ENCODE measurements at places on chromosomes 16 and 17.

DNA sequence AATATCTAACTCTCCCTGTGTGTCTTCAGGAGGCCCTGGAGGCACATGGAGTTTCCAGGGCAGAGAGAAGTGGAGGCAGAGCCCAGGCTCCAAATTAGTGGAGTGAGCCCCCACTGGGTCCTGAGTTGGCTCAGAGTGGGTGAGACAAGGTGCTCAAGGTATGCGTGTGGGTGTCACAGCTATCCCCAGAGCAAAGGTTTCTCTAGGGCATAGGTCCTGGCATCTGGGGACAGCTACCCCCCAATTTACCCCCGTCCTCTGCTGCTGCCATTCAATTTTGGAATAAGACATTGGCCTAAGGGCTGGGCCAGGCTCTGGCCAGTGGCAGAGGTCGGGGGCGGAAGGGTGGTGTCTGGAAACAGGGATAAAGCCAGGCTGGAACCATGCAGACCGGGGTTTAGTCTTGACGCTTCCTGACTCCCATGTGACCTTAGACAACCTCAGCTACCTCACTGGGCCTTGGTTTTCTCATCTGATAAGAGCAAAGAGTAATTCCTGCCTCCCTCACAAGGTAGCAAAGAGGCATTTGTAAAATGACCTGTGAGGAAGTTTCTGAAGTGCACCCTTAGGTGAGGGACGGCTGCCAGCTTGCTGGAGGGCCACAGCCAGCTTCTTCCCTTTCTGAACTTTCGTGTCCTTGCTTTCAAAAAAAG is 78.2 kb upstream of the TMEM97 start:
- H3K4me3 ChIP-seq = no peak overlapping the region
- H3K36me3 ChIP-seq = no peaks in the 10 kb centered on the region
- DNase-seq = no peak
- H3K27ac ChIP-seq = no peak overlapping the region
- H3K4me1 ChIP-seq = no peaks in the 10 kb centered on the region
- H3K27me3 ChIP-seq = no peaks in the 10 kb centered on the region

DNA sequence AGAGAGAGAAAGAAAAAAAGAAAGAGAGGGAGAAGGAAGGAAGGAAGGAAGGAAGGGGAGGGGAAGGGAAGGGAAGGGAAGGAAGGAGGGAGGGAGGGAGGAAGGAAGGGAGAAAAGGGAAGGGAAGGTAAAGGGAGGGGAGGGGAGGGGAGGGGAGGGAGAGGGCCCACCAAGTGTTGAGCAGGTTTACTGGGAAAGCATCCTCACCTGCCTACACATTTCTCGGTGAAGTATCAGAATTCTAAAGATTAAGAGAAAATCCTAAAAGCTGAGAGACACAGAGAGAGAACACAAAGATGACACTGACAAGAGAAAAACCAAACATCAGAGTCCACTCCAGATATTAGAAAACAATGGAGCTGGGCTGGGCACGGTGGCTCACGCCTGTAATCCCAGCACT is 12.3 kb upstream of the CMTM3 start:
- H3K27ac ChIP-seq = no peak overlapping the region
- no peak overlapping the region for H3K4me3 ChIP-seq
- no peak for DNase-seq
- no peaks in the 10 kb centered on the region for H3K36me3 ChIP-seq

GRCh38 chr16:85991856-85992255 is 92.9 kb downstream of the IRF8 start:
- H3K4me3 ChIP-seq = no peak overlapping the region
- no peak overlapping the region for H3K27ac ChIP-seq
- H3K27me3 ChIP-seq = peaks cover 28% of the 10 kb centered on the region
- no peaks in the 10 kb centered on the region for H3K36me3 ChIP-seq
- no peak for DNase-seq

- H3K4me1 ChIP-seq = peaks cover 2% of the 10 kb centered on the region
- peaks cover 3% of the 10 kb centered on the region for H3K27me3 ChIP-seq
Measured at GRCh38 chr17:6671431-6671830, 19.9 kb downstream of the C17orf100 start.

GRCh38 chr17:61410141-61411010 is 10.7 kb downstream of the TBX2 start:
- no peaks in the 10 kb centered on the region for H3K27me3 ChIP-seq
- H3K36me3 ChIP-seq = no peaks in the 10 kb centered on the region
- H3K4me1 ChIP-seq = peaks cover 50% of the 10 kb centered on the region
- H3K27ac ChIP-seq = no peak overlapping the region

GRCh38 chr16:15897834-15898254 is 9.4 kb upstream of the CEP20 start:
- peaks cover 4% of the 10 kb centered on the region for H3K4me1 ChIP-seq
- no peaks in the 10 kb centered on the region for H3K27me3 ChIP-seq
- no peak overlapping the region for H3K27ac ChIP-seq
- H3K36me3 ChIP-seq = no peaks in the 10 kb centered on the region
- H3K4me3 ChIP-seq = no peak overlapping the region
- DNase-seq = no peak

- no peaks in the 10 kb centered on the region for H3K4me1 ChIP-seq
- H3K27me3 ChIP-seq = no peaks in the 10 kb centered on the region
- H3K4me3 ChIP-seq = no peak overlapping the region
- H3K27ac ChIP-seq = no peak overlapping the region
- H3K36me3 ChIP-seq = peaks cover 7% of the 10 kb centered on the region
- DNase-seq = no peak
Measured at GRCh38 chr17:8914554-8914953, 47.1 kb upstream of the PIK3R6 start.

- H3K36me3 ChIP-seq = no peaks in the 10 kb centered on the region
- H3K4me1 ChIP-seq = no peaks in the 10 kb centered on the region
- peak overlapping the region; percentile 81 for H3K27ac ChIP-seq
- peak; percentile 50 for DNase-seq
Measured at GRCh38 chr16:1244881-1245280, 4.4 kb downstream of the TPSAB1 start.
